Liver (tissue), 10 donors: ENCODE measurements at places on chromosomes 4 and X. TPM values are rescaled to one million over a fixed set of nuclear protein-coding genes. Genes with fewer than 3 reads are reported as not detected.

The PCYT1B gene
- 0.06 TPM for polyA plus RNA-seq

The RAB41 gene
- not detected for polyA plus RNA-seq

The NSUN7 gene
- 0.21 TPM for polyA plus RNA-seq

The TRIM2 gene
- polyA plus RNA-seq, result 4.4 TPM

The SOX3 gene
- polyA plus RNA-seq, result not detected

The GUCY1A1 gene
- 5.6 TPM for polyA plus RNA-seq

The WAS gene
- polyA plus RNA-seq, result 1.0 TPM

The EIF4E gene
- 40.0 TPM for polyA plus RNA-seq

The UGT2A1 gene
- polyA plus RNA-seq, result 0.33 TPM

The XK gene
- 0.98 TPM for polyA plus RNA-seq

The ANXA5 gene
- polyA plus RNA-seq, result 71.0 TPM

The KIAA1210 gene
- not detected for polyA plus RNA-seq

The SRPX gene
- polyA plus RNA-seq, result 11.4 TPM

The CT47B1 gene
- polyA plus RNA-seq, result not detected

The ASB12 gene
- polyA plus RNA-seq, result 0.03 TPM

The CDKL2 gene
- polyA plus RNA-seq, result not detected

The VEGFD gene
- 4.5 TPM for polyA plus RNA-seq

The EXOC1L gene
- polyA plus RNA-seq, result not detected

The SLC49A3 gene
- 3.6 TPM for polyA plus RNA-seq

The TLR3 gene
- 2.0 TPM for polyA plus RNA-seq

The TREX2 gene
- polyA plus RNA-seq, result 0.13 TPM
